ENCODE measurements at places on chromosomes 7 and 10.

DNA sequence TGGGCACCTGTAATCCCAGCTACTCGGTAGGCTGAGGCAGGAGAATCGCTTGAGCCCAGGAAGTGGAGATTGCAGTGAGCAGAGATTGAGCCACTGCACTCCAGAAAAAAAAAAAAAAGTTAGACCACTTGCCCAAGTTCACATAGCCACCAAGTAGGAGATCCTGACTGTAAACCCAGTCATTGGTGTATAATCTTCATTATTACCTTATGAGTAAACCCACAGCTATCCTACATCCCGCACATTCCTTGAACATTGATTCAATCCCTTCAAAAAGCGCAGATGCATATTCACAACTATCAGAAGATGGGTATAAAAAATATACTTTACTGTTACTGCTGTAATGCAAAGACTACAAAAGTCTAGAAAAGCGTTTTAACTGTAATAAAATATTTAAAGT lies 512.9 kb downstream of the SUGCT start:
- no peak for DNase-seq

DNA sequence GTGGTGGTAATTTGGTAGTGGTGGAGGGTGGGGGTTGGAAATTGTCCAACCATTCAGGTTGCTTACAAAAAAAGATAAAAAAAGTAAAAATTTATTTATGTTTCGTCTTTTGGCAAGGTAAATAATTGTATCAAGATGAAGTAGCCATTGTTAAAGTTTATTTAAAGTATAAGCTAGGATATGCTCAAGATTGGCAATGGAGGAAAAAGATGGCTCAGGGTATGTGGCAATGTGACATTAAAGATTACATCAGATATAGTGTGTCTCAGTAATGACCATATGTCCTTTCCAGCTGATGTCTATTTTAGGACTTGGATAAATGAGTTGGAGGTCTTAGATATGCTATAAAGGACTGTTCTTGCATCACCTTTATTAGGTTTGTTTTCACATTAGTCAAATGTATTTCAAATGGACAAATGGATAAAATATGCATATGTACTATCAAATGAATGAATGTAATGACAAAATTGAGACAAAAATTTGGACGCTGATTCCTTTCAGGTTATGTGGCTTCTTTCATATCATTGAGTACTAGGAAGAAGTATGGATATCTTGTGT lies 60.9 kb downstream of the ST7 start:
- no peak for DNase-seq

DNA sequence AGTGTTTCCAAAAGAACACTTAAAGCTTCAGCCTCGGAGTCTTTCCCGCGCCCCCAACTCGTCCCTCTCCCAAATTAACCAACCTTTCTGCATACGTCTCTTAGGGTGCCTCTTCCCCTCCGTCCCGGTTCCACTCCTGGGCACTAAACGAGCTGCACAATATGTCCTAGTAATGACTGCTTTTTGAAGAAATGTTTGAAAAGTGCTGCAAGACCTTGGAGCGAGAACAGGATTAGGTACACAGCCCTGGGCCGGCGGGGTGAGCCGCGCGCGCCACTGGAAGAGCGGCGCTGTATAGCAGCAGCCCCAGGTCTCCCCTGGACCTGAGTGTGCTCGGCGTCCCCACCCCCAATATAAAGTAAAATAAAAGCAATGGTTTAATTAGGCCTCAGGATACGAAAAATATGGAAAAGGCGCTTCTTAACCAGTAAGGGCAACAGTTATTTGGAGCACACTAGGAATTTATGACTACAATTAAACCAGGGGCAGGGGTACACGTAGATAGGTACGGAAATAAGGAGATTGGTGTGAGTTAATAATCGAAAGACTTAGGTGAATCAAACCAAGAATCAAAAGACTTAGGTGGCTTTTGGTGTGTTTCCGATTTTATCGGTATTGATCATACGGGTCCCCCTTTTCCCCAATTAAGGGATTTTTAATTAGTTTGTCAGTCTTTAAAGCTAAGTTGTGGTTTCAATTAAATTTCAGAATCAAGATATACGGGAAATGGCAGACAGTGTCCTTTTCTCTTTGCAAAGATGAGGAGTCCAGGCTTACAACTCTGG lies 1.9 kb downstream of the TET1 start:
- DNase-seq = peak; percentile 30

DNA sequence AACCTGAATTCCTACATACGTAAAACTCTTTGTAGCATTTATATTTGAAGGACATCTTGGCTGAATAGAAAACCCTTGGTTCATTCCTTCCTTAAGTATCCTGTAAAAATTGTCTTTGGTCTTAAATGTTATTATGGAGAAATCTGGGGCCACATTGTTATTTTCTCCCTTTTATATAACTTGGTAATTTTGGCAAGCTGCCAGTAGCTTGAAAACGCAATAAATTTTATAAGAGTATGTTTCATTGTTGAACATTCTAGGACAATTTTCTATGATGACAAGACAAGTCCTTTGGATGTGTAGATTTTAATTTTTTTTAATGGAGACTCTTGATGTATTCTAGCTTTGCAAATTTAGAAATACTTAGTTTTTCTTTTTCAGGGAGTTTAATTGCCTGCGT lies 191.9 kb downstream of the ABCA13 start:
- no peak for DNase-seq

DNA sequence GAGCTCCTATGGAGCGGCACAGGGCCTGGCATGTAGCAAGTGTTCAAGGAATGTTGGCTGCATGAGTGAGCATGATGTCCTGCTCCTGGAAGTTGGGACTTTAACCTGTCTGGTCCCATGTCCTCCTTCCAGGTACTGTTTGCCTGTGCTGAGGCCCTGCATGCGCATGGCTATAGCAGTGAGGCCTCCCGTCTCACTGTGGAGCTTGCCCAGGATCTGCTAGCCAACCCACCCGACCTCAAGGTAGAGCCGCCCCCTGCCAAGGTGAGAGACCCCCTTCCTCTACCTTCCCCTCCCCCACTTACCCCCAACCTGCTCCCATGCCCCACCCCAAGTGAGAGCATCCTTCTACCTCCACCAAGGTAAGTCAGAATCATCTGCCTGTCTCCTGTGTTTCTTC lies 8.1 kb downstream of the ZSWIM8 start:
- DNase-seq = no peak

DNA sequence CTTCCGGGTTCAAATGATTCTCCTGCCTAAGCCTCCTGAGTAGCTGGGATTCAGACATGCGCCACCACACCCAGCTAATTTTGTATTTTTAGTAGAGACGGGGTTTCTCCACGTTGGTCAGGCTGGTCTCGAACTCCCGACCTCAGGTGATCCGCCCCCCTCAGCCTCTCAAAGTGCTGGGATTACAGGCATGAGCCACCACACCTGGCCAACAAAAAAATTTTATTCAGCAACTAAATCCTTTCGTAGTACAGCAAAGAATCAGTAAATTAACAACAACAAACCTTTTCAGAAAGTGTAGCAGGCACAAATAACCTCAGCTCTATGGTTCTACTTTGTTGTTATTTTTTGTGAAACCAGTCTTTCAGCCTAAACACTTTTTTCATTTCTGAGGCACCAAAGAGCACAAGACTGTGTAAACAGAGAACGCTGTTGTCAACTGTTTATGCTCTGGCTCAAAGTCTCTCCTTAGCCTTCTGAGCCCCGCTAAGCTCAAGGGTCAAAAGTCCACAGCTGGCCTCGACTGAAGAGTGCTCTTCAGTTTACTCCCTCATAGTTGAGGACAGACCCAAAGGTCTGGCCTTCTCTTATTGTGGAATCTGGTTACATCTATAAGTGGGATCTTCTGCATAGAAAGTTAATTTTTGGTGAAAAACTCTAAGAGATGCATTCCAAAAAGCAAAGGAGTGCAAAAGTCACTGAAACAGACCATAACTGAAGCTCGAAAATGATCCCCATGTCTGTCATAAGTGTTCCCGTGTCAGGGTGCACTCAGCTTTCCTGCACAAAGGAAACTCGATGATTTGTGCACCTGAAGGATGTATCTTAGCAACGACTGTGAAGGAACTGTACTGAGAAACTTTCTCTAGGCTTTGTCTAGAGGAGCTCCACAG lies 24.6 kb upstream of the DDX50 start:
- DNase-seq = no peak

GRCh38 chr10:11773761-11774441 lies 31.7 kb downstream of the ECHDC3 start:
- no peak for DNase-seq

GRCh38 chr10:71971311-71971731 lies 7.1 kb downstream of the CHST3 start:
- no peak for DNase-seq

- no peak for DNase-seq
These were observed 31.0 kb downstream of the FRMPD2 start for GRCh38 chr10:48243487-48243886.

- DNase-seq = no peak
These were observed 6.7 kb upstream of the INHBA start for GRCh38 chr7:41709621-41710020.

DNA sequence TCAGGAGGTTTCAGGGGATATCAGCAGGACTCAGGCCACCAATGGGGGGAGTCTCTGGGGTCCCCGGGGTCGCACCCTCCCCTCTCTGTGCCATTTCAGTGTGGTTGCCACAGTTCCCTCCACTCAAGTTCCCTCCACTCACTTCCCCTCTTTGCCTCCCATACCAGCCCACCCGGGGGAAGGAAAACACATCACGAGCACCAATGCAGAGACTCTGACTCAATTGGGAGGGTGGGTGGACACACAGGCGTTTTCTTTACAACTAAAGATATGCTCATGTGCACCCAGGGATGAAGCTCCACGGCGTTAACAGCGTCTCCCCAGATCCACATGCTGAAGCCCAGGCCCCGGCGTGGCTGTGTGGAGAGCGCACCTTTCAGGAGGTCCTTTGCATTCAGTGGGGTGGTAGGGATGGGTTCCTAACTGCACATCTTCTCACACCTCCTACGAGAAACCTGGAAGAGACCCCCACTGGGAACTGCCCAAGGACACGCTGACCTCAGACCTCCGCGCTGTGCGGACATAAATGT lies 254.1 kb downstream of the ZMYND11 start:
- no peak for DNase-seq

GRCh38 chr7:108492742-108493141 lies 33.2 kb downstream of the PNPLA8 start:
- no peak for DNase-seq

- DNase-seq = no peak
These were observed 5.8 kb downstream of the UPP1 start for GRCh38 chr7:48094861-48095293.

GRCh38 chr10:1449021-1449420 lies 288.3 kb downstream of the ADARB2 start:
- DNase-seq = no peak

- DNase-seq = no peak
These were observed 123.6 kb upstream of the NOBOX start for GRCh38 chr7:144527051-144527471.

DNA sequence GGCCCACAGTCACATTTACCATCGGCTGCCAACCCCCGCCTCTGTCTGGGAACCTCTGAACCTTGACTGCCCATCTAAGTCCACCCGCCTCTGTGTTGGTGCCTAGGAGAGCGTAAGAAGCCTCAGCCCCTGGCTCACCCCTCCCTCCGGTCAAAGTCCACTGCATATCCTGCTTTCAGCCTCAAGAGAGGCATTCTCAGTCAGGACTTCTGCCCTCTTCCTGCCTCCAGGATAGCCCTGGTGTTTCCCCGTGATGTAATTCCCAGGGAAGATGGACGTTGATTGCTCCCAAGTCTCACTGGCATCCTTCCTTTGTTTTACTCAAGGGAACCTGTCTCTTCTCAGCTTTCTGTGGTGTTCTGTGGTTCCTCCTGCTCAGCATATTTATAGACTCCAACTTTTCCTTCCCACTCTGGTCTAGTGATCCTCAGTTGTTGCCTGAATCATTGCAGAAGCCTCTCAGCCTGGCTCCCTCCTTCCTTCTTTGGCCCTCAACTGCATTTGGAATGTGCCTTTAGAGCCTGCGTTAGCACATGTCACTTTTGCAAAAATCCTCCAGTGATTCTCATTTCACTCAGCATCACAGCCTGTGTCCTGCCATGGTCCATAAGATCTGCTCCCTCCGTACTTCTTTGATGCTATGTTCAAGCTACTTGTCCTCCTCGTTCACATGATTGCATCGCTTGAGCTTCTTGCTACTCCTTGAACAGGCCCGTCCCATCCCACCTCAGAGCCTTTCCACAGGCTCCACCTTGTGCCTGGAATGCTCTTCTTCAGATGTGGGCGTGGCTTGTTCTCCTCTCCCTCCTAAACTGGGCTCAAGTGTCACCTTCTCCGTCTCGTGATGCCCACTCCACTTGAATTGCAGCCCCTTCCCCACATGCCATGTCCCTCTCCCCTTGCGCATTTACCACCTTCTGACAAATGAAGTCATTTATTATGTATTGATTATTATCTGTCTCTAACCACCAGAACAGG lies 124.2 kb downstream of the PLPP4 start:
- no peak for DNase-seq

- DNase-seq = no peak
These were observed 42.6 kb upstream of the ZNRF2 start for GRCh38 chr7:30241767-30242166.

GRCh38 chr10:117248750-117249465 lies 8.0 kb downstream of the SLC18A2 start:
- no peak for DNase-seq

DNA sequence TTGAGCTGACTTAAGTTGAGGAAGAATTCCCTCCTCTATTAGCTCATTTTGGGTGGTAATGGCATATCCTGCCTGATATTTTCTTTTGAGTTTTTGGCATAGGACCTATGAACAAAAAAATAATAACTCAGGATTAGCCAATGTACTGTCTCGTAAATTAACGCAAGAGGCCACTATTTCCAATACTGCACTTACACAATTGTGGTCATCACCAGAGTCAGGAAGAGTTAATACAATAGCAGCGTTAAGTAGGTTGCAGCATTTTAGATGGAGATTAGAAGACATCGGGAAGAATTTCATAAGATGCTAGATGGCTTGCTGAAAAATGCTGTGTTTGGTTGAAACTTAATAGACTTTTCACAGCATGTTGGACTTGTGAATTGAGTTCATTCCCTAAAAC lies 36.4 kb downstream of the ANTXRL start:
- DNase-seq = no peak

DNA sequence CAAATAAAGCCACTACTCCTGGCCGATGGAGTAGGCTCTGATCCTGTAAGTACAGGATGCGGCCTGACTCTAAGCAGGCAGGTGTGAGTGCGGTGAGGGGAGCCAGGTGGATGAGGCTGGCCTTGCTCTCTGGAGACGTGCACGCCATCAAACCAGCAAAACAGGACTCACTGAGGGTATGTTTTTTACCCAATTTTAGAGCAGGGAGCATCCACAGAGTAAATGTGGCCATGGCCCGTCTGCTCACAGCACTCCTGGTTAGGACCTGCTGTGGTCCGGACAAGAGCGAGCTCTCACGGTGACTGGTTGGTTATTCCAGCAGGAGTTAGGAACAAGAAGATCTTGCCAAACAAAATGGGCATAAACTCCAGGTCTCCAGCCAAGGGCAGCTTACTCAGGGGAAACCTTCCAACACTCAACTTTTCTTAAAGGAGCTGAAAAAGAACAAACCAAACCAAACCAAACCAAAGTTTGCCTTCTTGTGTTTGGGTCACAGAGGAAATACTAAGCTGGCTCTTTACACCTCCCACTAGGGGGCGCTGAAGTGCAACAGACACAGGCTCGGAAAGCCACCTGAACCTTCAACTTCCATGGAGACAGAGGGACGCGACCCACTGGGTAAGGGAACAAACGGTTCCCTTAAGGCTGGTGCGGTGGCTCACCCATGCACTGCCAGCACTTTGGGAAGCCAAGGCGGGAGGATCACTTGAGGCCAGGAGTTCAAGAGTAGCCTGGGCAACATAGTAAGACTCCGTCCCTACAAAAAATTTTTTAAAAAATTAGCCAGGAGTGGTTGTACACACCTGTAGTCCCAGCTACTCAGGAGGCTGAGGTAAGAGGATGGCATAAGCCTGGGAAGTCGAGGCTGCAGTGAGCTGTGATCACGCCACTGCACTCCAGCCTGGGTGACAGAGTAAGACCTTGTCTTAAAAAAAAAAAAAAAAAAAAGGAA lies 122.4 kb downstream of the CLEC2L start:
- peak; percentile 84 for DNase-seq

All from activated T-cell treated with anti-CD3 and anti-CD28 coated beads, Interleukin-2, amount 50 U/mL, for 24 hours (primary cell).